ENCODE measurements at places on chromosomes 5 and 9.

DNA sequence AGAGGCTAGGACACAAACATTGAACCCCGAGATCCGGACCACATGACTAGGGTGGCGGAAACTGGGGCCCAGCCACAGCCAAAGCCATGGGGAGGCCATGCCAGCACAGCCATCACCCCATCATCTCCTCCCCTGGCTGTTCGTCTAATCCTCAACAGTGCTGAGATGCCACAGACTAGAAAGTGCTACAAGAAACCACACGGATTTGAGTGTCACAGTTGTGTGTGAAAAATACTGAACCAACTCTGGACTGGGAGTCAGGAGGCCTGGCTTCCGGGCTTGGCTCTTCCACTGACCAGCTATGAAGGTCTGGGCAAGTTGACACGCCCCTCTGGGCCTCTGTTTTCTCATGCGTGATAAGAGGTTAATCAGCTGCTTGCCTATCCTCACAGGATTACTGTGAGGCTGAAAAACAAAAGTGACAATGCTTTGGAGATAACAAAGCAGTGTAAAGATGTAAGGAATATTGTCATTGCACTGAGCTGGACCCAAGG lies 38.8 kb upstream of the SHB start:
- no peak for DNase-seq

GRCh38 chr9:132068605-132069004 lies 11.1 kb downstream of the MED27 start:
- DNase-seq, result no peak

DNA sequence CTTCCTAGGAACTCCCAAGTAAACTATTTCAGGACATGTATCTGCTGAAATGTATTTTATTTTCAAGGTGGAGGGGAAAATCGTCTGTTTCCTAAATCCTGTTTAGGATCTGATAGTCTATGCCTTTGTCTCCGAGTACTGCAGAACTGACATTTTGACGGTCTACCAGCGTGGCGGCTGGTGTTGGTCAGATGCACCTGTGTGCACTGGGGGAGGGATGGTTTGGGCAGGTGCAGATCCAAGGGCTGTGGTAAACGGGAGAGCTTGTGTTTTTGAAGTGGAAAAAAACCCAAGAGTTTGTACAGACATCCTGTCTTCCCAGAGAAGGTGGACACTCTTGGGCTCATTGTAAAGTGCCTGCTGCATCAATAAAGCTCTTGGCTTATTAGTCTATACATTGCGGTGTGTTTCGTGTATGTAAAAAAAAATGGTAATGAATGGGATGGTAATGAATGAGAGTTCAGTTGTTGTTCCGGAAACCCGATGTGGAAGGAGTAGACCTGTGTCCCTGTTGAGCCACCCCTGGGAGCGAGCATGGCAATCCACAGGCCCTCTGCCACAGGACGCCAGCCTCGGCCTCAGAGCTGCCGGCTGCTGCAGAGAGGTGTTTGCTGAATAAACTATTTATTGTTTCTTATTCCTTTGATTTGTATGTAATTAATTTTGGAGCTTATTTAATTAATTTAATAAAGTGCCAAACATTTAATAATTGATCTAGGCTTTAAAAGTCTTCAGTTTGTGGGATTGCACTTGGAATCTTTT lies 15.3 kb downstream of the ARPC5L start:
- no peak for DNase-seq

- DNase-seq, result no peak
These were observed 4.2 kb upstream of the NRARP start for GRCh38 chr9:137306066-137306849.

GRCh38 chr5:68356216-68356615 lies 140.7 kb downstream of the PIK3R1 start:
- DNase-seq, result no peak

GRCh38 chr9:29213417-29214153 lies 1640.3 kb upstream of the C9orf72 start:
- DNase-seq, result no peak

DNA sequence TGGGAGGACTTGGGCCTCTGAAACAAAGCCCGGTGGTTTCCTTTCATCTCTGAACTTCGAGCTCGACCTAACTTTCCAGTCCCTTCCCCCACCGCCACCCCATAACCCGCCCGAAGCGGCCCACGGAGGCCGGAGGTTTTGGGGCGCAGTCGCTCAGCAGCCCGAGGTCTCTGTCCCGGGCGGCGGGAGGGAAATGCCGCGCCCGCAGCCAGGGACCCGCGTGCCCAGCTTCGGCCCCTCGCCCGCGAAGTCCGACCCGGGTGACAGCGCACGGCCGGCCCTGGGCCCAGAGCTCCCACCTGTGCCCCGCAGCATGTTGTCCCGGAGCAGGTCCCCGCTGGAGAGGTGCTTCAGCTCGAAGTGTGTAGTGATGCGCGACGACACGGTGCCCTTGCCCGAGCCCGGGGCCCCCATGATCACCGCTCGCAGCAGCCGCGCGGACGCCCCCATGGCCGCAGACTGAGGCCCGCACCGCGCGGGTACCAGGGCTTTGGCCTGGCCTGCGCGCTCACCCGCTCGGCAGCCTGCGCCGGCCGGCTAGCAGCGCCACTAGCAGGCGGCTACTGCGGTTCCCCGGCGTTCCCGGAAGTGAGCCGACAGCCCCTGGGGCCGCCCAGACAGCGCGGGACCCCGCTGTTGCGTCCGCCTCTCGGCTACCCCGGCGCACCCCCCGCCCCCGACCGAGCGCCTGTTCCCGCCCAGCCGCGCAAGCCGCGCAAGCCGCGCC lies at the start of gene AK3:
TSS of gene AK3 (minus strand) at position 565 of the 727 bp plus-strand sequence. CDS start at position 450, 115 bp downstream.
- peak; percentile 53 for DNase-seq

GRCh38 chr9:136493567-136493971 lies 10.7 kb upstream of the SEC16A start:
- DNase-seq, result no peak

DNA sequence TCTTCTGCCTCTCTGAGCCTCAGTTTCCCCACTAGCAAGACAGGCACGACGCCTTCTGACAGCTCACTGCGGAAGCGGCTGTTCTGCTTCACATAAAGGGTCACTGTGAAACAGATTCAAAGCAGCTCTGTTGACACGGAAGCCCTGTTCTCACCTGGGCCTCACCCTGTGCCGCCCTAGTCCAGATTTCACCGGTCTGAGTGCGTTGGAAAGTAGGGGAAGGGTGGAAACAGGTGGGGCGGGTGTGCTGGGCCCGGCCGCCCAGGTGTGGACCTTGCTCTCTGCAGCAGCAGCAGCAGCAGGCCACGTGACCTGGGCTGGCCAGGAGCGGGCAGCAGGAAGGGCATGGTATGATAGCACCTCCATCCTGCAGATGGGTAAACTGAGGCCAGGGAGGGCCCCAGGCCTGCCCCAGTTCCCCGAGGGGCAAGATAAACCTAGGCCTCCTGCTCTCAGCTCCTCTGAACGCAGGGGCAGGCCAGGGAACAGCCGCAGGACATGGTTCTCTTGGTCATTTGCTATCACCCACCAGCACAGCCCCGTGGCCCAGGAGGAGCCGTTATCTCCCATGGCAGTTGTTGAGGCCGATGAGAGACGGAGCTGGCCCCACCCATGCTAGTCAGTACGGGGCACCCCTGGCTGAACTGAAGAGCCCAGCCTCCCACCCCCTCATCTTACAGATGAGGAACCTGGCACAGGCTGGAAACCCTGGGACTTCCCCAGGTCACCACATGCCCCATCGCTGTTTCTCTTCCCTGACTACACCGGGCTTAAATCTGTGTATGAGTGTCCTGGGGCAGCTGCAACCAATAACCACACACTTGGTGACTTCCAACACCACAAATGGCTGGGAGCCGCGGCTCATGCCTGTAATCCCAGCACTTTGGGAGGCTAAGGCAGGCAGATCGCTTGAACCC lies 12.1 kb downstream of the PTGES2 start:
- no peak for DNase-seq

DNA sequence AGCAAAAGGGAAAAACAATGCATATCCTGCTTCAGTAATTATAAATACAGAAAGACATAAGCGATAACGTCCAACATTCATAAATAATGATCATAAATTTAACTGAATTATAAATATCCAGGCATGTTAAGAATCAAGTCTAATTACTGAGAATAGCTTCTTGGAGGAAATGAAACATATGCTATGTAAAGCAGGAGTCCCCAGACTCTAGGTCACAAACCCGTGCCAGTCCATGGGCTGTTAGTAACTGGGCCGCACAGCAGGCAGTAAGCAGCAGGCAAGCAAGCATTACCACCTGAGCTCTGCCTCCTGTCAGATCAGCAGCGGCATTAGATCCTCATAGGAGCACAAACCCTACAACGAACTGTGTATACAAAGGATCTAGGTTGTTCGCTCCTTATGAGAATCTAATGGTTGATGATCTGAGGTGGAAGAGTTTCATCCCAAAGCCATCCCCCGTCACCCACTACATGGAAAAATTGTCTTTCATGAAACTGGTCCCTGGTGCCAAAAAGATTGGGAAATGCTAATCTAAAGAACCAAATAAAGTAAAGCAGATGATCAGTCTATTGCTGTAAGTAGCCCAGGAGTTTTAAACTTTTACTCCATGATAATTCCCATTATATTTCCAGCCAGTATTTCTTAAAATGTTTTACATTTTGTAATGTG lies 50.4 kb downstream of the CERT1 start:
- DNase-seq, result no peak

DNA sequence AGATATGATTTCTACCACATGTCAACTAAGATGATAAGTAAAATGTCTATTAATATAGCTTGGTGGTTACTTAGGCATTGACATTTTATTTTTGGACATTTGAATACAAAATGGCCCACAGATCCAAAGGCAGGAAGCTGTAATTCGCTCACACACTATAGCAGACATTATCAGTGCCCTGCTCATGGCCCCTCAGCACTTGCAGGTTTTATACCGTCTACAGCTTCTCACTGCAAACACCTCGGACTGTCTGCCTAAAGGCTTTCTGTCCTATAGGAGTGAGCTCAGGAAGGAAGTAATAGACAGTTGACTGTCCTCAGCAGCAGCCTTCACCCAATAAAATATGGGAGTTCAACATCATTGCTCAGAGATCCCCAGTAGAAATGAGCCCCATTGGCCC lies 140.8 kb upstream of the RASA1 start:
- no peak for DNase-seq

DNA sequence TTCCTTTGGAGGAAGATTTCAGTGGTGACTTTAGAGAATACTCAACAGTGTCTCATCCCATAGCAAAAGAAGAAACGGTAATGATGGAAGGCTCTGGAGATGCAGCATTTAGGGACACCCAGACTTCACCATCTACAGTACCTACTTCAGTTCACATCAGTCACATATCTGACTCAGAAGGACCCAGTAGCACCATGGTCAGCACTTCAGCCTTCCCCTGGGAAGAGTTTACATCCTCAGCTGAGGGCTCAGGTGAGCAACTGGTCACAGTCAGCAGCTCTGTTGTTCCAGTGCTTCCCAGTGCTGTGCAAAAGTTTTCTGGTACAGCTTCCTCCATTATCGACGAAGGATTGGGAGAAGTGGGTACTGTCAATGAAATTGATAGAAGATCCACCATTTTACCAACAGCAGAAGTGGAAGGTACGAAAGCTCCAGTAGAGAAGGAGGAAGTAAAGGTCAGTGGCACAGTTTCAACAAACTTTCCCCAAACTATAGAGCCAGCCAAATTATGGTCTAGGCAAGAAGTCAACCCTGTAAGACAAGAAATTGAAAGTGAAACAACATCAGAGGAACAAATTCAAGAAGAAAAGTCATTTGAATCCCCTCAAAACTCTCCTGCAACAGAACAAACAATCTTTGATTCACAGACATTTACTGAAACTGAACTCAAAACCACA lies 67.4 kb downstream of the VCAN start:
- DNase-seq, result no peak

- no peak for DNase-seq
These were observed 97.9 kb downstream of the ZNF618 start for GRCh38 chr9:113973963-113974413.

GRCh38 chr5:134543820-134544614 lies 18.5 kb downstream of the JADE2 start:
- no peak for DNase-seq

- DNase-seq, result no peak
These were observed 23.4 kb upstream of the LECT2 start for GRCh38 chr5:135978212-135978631.
